ENCODE measurements at places on chromosomes 11 and 22.

GRCh38 chr11:30015725-30016412 lies 961 bp downstream of the KCNA4 start:
- no peak for DNase-seq

DNA sequence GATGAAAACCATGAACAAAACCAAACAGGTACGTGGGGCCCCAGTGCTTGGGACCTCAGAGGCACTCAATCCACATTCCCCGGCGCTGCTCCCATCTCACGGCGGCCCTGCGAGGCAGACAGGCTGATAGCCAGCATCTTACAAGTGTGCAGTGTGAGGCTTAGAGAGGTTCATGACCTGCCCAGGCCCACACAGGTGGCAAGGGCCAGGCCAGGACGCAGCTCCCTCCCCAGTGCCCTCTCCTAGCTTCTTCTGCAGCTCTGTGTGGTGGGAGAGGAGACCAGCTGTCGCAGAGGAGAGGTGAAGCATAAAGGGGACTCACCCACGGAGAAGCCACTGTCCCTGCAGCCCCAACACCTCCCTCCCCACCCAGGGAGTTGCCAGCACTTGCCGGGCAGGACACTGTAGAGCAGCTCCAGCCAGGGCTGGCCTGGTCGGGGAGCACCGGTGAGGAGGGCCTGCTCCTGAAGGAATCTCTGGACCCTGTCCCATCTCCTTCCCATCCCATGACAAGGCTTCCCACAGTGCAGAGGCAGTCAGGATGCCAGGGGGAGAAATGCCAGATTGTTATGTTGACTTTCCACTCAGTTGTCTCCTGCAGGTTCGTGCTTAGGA lies 92.4 kb upstream of the TMEM45B start:
- DNase-seq: no peak

- DNase-seq: no peak
These were observed 175.3 kb downstream of the IGLL1 start for GRCh38 chr22:23404689-23405365.

GRCh38 chr11:83057721-83058120 lies 14.0 kb downstream of the RAB30 start:
- DNase-seq: no peak

DNA sequence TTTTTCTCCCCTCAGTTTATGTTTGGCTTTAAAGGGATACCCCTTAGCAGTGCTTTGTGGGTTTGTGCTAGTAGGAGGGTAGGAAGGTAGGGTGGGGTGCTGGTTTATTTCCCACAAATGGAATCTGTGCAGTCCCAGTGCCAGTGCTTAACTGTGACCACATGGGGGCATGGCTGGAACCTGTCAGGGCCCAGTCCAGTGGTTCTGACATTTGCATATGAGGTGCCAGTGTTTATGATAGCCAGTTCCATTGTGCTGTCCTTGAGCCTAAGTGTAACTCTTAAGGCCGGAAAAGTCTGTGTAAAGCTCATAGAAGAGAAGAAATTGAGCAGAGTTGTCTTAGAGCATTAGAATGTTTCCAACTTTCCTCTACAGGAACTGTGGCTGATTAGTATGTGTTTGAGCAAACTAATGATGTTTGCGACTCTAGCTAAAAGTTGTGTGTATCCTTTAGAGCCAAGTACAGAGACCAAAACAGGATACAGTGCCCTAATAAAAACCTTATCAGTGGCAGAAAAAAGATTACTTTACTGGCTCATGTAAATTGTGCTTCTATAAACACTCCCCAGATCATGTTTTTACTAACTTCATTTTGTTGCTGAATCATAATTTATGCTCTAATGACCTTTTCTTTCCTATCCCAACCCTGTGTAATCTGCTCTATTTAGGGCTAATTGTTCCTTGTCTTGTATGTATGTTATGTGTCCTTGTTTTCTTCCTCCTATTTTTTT lies 38.1 kb downstream of the DIXDC1 start:
- DNase-seq: no peak

- no peak for DNase-seq
These were observed 73.4 kb downstream of the WNT7B start for GRCh38 chr22:45903355-45904135.

DNA sequence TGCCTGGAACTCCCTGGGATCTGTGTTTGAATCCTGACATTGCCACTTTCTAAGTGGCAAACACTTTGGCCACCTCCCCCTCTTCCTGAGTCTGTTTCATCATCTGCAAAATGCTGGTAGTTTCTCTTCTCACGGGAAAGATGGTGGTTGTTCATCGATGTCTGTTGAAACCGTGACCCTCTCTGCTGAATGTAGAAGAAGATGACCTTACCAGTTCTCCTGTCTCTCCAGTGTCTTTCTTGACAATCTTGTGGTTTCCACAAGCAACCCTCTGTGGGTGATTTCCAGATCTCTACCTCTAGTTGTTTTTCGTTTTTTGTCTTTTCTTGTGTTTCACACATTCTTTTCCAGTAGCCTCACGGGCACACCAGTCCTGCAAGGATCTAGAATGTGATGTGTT lies 27.5 kb downstream of the ZBTB16 start:
- no peak for DNase-seq

DNA sequence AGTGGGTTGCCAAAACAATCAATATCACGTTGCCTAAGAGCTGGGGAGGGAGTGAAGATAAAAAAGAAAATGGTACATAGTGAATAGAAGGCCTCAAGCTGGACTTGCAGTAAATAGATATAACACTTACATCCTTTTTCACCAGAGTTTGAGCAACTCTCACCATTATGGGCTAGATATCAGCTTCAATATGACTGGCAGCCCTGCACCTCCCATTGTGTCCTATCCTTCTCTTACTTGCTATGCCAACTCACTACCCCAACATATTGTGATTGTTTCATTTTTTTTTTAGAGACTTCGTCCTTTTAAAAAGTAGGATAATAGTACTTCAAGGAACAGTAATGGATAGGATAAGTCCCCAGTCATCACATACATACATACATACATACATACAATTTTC lies 7.4 kb downstream of the HBG1 start:
- no peak for DNase-seq

DNA sequence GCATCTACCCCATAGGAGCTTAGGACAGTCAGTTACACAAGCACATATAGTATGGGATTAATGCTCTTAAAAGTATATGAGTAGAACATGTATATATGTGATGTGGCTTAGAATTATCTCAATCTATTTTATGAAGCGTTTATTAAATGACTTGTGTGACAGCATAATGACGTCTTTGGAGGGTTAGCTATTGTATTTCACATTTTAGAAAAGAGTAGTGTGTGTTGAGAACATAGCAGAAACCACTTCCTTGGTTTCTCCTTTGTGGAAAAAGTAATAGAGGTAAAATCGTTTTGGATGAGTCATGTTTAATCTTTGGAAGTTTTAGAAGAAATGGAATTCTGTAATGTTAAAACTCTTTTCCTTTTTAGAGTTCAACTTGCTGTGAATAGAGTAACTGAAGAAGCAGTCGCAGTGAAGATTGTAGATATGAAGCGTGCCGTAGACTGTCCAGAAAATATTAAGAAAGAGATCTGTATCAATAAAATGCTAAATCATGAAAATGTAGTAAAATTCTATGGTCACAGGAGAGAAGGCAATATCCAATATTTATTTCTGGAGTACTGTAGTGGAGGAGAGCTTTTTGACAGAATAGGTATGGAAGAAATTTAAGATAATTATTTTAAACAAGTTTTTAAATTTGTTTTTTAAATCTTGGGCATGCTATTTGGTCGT lies 2.4 kb downstream of the CHEK1 start:
- DNase-seq: no peak

GRCh38 chr11:95739108-95739938 lies 50.3 kb downstream of the FAM76B start:
- no peak for DNase-seq

DNA sequence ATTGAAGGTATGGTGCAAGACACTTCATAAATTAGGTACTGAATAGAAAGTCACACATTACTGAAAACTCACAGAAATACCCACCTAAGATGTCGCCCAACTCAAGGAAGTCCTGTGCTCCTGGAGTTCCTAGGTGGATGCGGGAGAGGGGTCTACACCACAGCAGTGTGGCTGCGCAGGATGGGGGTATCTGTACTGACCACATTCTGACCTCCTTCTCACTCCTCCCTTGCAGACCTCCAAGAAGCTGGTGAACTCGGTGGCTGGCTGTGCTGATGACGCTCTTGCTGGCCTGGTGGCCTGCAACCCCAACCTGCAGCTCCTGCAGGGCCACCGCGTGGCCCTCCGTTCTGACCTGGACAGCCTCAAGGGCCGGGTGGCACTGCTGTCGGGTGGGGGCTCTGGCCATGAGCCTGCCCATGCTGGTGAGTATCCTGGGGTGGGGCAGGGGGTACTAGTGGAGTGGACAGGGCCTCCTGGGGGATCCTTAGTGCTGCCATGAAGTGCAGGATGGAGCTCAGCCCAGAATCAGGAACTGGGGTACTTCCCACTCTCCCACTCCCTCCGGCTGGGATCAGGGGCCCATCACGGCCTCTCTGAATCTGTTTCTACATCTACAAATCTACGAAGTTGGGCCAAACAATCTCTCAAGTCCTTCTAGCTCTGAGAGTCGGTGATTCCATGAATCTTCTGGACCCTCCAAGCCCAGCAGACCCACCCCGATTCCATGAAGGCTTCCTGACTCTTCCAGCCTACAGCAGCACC lies 4.9 kb downstream of the TKFC start:
- no peak for DNase-seq

DNA sequence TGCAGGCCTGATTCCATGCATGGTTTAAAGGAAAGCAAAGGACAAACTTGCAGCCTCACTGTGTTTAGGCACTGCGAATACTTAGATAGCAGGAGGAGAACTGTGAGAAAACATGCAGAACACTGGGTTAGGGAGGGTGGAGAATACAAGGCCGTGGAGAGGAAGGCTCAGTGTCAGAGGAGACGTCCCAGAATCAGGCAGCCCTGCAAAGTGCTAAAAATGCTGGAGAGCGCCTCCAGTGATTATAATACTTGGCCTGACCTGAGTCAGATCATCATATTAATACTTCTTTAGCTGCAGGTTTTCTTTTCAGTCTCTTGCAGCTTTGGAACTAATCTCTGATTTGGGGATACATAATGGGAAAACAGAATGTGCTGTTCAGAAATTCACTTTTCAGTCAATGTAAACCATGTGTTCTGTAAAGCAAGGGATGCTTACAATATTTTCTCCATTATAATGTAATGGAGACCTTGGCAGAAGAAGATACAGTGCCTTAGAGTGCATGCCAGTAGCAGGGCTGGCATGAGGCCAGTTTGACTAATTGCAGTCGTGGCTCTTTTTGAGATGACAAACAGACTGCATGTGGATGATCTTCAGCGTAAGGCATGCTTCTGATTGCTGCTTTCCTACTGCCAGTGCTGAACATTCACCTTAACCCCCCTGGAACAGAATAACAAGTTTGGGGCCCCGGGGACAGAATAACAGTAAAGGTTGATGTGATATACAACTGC lies 16.8 kb downstream of the EXT2 start:
- DNase-seq: no peak

- DNase-seq: no peak
These were observed 3.3 kb upstream of the ARHGAP20 start for GRCh38 chr11:110715541-110715940.

DNA sequence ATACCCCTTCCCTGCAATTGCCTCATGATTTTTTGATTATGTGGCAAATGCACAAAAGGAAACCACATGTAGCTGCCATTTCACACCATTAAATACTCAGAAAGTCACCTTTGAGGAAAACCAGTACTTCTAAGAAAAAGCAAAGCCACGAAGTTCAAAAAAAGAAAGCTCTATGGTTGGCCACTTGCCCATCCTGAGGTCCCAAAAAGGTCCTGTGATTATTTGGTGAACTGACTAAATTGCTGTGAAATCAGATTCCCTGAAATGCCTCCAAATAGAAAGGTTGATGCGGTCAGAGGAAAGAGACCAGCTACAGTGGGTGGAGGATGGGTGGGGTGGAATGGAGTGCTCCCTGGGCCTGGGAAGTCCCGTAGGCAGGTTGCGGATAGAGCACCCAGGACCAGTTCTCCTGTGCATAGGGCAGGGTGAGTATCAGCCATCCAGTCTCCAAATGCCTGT lies 26.9 kb downstream of the MRPL16 start:
- no peak for DNase-seq

- DNase-seq: no peak
These were observed 68.3 kb downstream of the CCDC83 start for GRCh38 chr11:85923455-85923854.

- DNase-seq: no peak
These were observed 1.3 kb upstream of the BARX2 start for GRCh38 chr11:129374081-129374992.

DNA sequence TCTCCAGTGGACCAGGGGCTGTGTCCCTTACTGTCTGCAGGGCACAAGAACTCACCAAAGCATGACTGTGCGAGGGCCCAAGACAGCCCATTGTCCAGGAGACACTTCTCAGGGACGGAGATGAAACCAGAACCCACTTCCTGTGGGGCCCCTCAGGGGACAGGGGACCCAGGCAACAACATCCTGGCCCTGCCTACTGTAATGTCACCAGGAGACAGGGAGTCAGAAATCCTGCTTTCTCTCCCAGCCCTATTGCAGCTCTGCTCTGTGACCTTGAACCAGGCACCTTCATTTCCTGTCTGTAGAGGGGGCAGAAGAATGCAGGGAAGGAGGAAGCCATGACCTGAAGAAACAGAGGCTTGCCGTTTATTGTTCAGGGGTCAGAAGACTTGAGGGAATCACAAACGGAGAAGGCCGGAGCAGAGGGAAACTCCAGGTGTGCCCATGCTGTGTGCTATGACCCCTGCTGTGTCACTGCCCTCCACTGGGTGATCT lies 98.0 kb downstream of the NAT10 start:
- DNase-seq: peak; percentile 22

GRCh38 chr22:24053481-24054226 lies 42.5 kb downstream of the CABIN1 start:
- no peak for DNase-seq

DNA sequence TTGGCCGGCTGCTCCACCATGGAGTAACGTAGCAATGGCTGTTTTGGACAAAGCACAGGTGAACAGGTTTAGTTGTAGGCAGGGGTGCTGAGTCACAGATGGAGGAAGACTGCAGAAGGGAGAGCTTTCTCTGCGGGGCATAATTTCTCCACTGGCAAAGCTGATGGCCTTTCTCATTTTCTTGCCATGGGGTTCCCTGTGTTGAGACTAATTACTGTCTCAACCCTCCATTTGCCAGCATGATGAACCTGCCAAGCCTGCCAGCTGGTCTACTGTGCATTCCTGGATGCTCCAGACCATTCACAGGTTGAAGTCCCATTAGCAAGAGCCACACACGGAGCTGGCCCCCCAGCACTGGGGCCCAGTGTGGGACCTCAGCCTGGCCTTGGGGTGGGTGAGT lies 202.4 kb downstream of the BARX2 start:
- no peak for DNase-seq

Measured in Jurkat, Clone E6-1 (cell line).